Upper lobe of left lung (tissue), 6 donors: ENCODE measurements at places on chromosomes 12 and 14.

DNA sequence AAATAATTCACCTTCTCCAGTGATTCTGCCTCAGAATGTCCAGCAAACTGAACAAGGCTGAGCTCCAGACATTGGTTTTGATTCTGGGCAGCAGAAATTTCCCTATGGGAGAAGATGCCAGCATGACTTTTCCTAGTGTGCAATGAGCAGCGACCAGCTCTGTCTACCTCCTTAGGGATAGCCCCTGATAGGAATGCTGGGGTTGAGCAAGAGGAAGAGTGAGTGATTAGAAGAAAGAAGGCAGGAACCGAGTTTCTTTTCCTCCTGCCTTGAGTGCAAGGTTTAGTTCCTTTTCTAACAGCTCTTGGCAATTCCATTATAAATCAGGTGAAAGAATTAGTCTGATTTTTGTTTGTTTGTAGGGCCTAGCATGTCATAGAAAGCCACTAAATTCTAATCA lies 379.0 kb downstream of the DAD1 start:
- DNase-seq: no peak

DNA sequence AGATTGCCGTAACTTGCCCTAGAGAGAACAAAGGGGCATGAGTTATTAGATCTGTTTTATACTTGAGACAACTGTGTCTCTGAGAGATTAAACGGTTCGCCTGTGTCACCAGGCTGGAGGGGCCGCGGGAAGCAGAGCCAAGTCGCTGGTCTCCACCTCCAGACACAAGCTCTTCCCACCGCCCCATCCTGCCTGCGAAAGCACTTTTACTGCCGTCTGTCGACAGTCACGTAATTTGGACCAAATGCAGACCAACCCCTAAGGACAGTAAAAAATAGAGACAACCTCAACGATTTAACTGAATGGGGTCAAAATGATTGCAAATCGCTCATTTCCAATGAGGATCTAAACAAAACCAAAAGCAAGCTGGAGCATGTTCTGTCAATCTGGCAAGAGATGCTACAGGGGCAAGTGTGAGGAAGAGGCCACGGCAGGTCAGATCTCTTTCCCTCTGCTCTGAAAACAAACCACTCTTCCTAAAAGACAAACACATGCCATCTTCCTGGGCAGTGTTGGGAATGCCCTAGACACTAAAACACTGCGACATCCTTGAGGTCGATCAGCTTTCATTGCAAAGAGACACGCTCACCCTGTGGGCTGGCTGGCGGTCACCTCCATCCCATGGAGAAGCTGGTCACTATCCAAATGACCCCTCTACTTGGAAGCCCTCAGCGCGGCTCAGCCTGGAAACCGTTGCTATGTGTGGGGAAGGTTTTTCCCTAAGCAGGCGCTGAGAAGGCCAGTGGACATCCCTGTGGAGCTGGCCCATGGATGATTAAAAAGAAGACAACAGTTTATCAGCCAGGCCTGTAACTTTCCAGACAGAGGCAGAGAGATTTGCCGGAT lies 17.1 kb downstream of the GSC start:
- no peak for DNase-seq

DNA sequence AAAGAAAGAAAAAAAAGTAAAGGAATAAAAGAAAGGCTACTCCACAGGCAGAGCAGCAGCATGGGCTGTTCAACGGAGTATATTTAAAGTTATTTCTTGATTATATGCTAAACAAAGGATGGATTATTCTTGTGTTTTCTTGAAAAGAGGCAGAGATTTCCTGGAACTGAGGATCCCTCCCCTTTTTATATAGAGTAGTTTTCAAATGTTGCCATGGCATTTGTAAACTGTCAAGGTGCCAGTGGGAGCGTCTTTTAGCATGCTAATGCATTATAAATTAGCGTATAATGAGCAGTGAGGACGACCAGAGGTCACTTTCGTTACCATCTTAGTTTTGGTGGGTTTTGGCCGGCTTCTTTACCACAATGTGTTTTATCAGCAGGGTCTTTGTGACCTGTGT lies 383.0 kb downstream of the PCNX1 start:
- no peak for DNase-seq

- DNase-seq: no peak
Observed at GRCh38 chr12:98572010-98572409, 21.5 kb upstream of the SLC25A3 start.

- no peak for DNase-seq
Observed at GRCh38 chr12:24597580-24597979, 351.3 kb downstream of the BCAT1 start.

DNA sequence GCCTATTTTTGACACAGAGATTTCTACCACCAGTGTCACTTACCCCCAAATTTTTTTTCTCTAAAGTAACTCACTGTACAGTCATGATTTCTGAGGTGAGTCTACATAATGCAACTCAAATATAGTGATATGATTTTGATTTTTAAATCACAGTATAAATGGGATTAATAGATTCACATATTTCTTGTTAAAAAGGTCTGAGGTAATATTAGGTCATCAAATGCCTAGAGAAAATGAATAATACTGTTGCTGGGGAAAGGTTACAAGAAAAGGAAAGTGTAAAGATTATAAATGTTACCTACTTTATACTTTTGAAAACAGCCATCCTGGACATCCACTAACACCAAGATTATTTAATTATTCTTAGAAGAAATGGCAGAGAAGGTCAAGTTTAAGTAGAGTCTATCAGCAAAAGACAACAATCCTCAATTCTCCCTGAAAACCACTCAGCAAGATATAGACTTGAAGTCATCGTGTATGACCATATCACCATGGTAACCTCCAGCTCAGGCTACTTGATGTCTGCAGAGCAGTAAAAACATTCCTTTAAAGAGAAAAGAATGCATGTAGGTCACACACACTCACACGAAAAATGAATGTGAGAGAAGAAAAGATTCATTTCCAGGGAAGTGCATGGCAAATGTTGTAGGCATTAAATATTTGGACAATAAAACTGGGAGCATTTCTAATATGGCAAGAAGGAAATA lies 58.7 kb downstream of the CCDC59 start:
- DNase-seq: no peak

- DNase-seq: peak; percentile 83
Observed at GRCh38 chr12:100154474-100155247, 12.0 kb upstream of the BLTP3B start.

- DNase-seq: no peak
Observed at GRCh38 chr14:66575939-66576338, 68.0 kb downstream of the GPHN start.

DNA sequence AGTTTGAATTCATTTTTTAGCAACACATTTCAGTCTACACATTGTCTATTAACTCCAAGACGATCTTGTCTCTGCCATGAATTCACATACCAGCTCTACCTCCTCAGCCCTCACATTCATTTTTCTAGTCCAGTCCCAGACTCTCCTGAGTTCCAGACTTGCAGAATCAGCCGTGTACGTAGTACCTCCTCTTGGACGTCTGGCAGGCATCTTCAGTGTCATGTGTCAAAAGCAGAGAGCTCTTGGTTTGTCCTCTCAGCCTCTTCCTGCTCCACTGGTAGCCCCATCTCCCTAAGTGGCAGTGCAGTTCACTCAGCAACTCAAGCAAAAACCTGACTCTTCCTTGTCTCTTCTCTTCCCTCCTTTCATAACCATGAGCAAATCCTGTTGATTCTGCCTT lies 14.5 kb upstream of the TCTN2 start:
- no peak for DNase-seq

DNA sequence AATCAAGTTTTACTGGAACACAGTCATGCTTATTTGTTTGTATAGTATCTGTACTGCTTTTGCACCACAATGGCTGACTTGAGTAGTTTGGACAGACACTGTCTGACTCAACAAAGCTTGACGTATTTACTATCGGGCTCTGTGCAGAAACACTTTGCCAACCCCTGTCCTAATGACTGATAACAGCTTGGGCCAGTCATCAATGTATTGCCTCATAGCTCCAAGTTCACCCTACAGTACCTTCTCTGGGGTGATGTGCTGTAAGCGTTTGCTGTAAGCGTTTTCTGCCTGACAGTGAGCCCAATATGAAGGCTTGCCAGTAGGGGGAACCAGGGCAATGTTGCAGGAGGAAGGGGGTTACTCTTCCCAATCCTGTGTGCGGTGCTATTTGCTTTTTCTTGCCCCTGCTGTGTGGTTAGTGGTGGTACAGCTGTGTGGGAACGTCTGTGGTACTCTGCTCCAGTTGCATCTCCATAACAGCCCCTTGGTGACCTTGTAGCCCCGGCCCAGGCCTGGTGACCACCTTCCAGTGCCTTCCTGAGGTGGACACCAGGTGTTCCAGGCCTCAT lies 5.4 kb upstream of the CCDC177 start:
- DNase-seq: no peak

DNA sequence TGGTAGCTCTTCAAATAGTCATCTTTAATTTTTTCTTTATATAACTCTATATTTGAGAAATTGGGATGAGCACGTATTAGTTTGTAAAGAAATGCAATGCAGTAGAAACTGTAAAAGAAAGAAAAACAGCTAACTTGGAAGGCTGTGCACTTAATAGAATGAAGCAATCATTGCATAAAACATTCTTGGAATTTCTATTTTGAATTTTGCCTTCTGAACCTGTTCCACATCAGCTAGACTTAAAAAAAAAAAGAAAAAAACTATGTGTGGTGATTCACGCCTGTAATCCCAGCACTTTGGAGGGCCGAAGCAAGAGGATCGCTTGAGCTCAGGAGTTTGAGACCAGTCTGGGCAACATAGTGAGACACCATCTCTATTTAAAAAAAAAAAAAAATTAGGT lies 29.4 kb downstream of the SCN8A start:
- DNase-seq: no peak

GRCh38 chr12:68530965-68531364 lies 79.7 kb upstream of the RAP1B start:
- DNase-seq: no peak

GRCh38 chr14:98564541-98564940 lies 707.5 kb downstream of the BCL11B start:
- no peak for DNase-seq
